ENCODE measurements at places on chromosomes 6 and 20.

DNA sequence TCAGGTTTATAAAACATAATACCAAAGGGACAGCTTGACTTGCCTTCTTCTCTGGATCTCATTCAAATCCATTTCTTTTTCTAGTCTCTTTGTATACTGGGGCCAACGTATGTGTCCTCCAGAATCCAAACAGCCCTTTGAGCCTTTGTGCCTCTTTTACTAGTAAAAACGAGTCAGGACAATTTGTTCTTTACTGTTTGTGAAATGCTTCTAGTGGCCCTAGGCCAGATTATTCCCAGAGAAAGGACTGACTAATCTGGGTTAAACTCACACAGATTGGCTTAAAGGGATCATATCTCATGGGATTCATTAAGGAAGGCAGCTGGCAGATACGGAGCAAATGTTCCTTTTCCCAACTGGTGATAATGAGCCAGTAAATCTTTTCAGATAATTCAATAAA is 32.1 kb upstream of the MANEA start:
- peak; percentile 27 for DNase-seq

- no peak for DNase-seq
Measured at GRCh38 chr6:42294759-42295158, 77.1 kb upstream of the MRPS10 start.

DNA sequence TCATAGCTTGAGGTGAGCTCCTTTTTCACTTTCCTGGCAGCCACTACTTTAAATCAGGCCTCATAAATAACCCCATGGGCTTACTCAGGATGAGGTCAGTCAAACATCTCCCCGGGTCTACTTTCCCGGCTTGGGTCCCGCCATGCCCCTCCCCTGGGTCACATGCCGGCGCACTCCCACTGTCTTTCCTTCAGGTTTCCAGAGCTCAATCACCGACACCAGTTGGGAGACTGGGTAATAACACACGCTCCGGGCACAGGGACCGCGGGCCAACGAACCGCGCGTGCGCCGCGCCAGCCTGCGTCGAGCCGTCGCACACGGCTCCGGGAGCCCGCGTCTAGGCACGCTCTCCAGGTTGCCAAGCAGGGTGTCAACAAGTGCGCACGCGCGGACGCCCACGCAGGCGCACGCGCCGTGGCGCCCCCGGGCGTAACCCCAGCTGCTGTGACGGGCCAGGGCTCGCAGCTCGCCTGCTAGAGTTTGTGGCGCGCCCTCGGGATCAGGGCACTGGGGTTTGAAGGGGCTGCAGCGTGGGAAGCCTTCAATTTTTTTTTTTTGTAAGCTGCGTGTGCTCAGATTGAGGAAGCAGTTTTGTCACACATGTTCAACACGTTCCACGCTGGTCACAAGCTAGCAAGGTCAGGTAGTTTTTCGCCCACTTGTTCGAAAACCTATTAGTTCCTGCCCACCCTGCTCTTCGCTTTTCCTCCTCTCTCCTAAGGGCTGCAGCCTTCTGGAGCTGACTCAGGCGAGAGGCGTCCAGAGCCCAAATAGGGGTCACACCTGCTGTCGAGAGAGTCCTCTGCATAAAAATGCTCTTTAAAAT is 31.8 kb downstream of the TFAP2B start:
- no peak for DNase-seq

DNA sequence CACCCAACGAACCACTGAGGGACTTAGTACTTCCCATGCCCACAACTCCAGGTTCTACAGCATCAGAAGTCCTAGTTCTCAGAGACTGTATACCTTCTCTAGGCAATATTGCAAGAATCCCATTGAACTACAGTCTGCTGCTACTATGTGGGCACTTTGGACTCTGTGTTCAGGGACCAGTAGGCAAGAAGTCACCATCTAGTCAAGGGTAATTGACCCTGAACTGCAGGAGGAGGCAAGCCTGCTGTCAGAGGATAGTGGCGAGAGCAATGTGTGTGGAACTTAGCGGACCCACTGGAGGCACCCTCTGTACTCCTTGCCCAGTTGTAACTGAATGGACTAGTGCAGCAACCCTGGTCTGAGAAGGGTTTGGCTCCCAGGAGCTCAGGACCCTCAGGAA is 15.7 kb downstream of the HEBP2 start:
- no peak for DNase-seq

GRCh38 chr6:111573892-111574797 is 31.5 kb downstream of the TRAF3IP2 start:
- no peak for DNase-seq

DNA sequence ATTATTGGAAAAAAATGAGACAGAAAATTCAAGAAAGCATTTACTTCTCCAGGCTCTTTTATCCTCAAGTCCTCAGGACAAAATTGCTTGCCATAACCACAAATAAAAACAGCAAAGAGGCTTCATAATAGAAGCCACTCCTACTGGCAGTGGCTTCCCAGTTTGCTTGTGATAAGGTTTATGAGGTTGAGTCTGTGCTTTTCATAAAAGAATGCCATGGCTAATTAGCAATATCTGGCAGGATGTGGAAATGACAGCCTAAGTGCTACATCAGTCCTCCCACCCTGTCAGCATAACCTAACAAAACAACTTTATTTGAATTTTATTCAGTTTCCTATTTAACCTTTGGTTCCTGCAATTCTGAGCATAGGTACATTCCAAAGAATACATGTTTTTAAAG is 80.9 kb upstream of the HTR1E start:
- DNase-seq: no peak

DNA sequence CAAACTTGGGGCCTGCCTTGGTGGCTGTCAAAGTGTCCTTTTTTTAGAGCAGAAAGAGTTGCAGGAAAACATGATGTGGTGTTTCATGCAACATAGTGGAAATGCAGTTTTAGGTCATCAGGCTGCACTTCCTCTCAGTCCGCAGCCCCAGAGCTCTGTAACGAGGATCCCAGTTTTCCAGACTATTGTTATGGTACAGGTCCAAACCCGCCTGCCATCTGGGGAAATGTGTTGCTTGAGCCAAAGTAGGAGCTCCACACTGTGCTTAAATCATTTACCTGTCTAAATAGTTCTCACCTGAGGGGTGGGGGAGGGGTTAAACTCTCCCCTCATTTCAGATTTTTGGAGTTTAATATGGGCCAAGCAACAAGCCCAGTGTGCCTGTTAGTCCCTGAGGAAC is 59.8 kb downstream of the GOPC start:
- DNase-seq: no peak

DNA sequence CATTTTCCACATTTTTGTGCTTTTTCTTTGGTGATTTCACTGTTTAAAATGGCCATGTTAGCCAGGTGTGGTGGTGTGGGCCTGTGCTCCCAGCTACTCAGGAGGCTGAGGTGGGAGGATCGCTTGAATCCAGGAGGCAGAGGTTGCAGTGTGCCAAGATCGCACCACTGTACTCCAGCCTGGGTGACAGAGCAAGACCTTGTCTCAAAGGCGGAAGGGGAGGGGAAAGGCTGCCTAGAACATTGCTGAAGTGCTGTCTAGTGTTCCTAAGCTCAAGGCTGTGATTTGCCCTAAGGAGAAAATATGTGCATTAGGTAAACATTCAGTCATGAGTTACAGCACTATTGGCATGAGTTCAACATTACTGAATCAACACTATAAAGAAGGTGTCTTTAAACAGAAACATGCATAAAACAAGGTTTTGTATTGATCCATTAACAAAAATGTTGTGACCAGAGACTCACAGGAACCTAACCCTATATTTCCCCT is 14.0 kb downstream of the ZC2HC1B start:
- no peak for DNase-seq

DNA sequence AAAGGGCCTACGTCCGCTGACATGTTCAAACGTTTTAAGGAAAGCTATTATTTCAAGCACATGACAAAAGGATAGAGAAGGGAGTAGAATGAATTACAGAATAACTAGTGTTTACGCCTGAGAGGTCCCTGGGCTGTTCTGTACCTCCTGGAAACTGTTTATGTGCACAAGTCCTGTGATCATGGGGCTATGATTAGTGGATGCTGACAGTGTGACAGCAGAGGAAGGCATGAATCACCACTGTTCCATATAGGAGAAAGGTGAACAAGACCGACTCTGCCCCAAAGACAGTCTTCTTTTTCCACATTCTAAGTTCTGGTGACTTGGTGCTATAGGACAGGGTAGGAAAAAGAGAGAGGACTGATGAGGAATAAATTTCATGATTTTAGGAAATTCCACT is 249.2 kb upstream of the PRDM1 start:
- DNase-seq: no peak

Measured in DMS 273 treated with DMSO at 0.1 percent for 48 hours (cell line).